Activated CD4-positive, alpha-beta T cell treated with anti-CD3 and anti-CD28 coated beads, Interleukin-2, amount 50 U/mL, for 24 hours (primary cell): ENCODE measurements at places on chromosomes 6 and 20.

DNA sequence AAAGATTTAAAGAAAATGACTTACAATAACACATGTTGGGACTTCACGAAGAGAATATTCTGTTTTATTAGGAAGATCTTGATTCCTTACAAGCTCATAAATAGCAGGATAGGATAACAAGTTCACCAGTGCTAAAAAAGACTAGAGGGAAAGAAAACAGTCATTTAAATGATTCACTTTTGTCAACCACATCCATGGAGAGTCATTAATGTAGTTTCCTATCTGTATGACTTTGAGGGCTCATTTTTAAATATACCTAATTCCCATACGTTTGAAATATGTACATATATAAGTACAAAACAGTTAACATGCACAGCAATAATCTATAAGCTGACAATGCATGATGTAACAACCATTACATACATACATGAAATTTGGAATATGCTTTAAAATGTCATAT lies 111.1 kb downstream of the TBC1D32 start:
- no peak for DNase-seq

GRCh38 chr6:75308250-75308988 lies 23.8 kb upstream of the TMEM30A start:
- no peak for DNase-seq

DNA sequence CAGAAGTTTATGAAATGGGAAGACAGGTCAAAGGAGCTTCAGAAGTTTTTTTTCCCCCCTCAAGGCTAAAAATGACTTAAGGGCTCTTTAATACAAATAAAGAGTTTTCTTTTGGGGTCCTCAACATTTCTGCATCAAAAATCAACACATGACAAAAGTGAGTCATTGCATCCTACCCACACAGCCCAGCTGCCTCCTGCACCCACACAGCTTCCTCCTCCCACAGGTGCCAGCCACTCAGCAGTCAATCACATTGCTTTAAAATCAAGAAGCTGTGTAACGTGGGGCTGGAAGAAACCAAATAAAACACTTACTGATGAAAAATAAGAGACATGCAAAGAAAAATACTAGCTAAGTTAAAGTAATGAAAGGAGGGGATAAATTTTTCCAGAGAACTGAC lies 68.5 kb downstream of the MAP3K5 start:
- no peak for DNase-seq

GRCh38 chr6:169904051-169904922 lies 152.9 kb downstream of the ERMARD start:
- no peak for DNase-seq

DNA sequence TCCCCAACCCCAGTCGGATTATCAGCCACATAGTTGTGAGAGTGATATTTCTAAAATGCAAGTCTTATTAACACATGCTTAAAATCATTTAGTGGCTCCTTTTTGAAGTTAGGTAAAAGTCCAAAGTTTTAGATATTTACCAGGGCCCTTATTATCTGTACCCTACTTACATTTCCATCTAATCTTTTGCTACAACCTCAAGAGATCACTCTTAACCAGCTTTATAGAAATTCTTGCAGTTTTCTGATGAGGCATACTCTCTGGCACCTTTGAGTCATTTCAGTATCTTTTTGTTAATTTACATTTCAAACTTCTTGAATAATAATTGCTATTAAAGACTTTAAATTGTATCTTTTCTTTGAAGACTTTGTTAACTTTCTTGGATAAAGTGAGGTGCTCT lies 453.3 kb downstream of the RFPL4B start:
- no peak for DNase-seq

- DNase-seq = no peak
These were observed 75.7 kb upstream of the FOXP4 start for GRCh38 chr6:41470331-41471063.

GRCh38 chr6:33868141-33868540 lies 64.3 kb upstream of the MLN start:
- no peak for DNase-seq
